ENCODE measurements at places on chromosomes 1 and 21.
A peak's percentile ranks its signal among the peaks of the same experiment; 100 is the strongest.

DNA sequence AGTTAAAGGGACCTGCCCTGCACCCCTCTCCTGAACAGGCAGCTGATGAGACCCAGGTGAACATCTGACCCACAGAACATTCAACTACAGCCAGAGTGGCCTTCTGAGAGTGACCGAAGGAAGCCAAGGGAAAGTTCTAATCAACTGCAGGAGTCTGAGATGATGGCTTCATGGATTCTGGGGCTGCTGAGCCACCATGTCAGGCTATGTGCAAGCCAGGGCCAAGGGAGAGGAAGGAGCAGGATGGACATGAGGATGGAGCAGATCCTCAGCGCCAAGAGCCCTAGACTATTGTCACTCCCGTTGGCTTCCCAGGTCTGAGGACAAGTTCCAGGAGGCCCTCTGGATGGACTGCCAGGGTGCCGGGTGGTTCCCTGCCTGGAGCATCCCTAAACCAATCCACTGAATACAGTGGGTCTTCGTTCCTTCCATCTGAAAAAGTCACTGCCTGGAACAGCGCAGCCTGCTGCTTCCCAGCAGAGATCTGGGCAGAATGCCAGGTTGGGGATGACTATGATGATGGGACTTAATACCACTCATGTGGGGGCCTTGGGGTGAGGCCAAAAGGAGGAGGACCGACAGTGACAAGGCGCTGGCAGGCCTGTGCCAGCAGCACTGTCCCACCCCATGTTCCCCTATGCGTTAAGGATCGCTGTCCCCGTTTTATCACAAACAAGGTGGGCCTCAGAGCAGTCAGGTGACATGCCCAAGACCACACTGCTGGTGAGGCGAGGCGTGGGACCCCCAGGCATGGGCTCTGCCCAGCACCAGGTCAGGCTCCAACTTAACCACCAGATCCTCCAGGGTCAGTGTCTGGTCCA lies 19.8 kb downstream of the SPOCD1 start:
- no peak for DNase-seq

DNA sequence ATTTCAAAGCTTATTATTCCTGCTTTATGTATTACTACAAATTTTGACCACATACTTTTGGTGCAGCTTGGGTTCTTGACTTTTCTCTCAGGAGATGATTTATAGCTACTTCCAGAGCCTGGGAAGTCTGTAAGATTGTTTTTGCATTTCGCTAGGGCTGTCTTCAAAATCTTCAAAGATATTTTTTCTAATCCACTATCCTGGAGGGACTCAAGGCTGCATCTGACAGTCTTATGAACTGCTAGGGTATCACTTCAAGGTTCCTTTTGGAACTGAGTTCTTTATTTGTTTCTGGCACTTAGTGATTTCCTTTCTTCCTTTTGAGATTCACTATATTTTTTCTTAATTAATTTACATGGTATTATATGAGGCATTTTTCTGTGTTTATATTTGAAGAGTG lies 90.0 kb upstream of the LYPLAL1 start:
- no peak for DNase-seq

DNA sequence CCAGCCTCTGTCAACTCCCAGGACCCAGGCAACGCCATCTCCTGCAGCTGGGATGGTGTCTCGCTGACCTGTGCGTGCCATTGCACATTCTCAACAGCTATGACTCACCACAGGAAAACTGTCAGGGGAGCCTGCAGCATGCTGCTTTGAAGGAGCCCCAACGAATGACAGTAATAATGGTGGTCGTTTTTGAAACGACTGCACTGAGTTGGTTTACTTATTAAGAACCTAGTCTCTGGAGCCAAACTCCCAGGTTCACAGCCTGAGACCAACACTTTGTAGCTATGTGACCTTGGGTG lies 21.6 kb downstream of the TCEA3 start:
- no peak for DNase-seq

- no peak for DNase-seq
These were observed 44.7 kb upstream of the PALMD start for GRCh38 chr1:99601208-99601607.

- no peak for DNase-seq
These were observed 575 bp downstream of the TRIM67 start for GRCh38 chr1:231162297-231162969.

DNA sequence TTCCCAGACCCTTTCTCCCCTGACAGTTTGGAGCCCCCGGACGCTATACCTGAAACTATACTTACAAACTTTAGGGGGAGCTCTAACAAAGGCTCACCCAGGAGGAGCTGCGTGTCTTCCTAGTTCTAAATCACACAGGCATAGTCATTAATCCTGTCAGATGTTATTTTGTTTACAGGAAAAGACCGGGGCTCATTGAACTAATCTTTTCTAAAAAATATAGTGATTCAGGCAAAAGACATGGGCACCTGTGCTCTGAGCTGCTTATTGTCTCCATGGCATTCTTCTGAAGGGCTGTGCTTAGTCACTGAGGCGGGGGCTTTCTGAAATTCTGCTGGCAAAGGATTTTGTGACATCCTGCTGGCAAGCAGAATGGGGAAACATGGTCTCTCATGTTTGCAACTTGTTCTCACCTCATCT lies 1577.0 kb downstream of the NCAM2 start:
- no peak for DNase-seq

GRCh38 chr1:12618661-12618964 lies 603 bp upstream of the DHRS3 start:
- no peak for DNase-seq

DNA sequence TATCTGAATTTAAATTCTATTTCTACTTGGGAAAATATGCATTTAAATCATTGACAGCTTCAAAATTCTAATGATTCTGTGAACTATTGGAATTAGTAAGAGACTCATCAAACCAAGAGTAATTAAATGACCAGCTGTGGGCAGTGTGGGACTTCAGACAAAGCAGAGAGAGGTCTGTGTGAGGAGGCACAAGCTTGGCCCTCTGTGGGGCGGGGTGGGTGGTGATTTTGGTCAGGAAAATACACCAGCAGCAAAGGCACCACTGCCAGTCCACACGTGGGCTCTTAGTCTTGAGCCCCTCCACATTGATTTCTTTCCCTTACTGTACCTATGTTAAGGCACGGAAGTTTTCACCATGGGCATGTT lies 39.2 kb upstream of the RAB4A start:
- DNase-seq = no peak

GRCh38 chr1:41673806-41674205 lies 189.3 kb upstream of the EDN2 start:
- no peak for DNase-seq

DNA sequence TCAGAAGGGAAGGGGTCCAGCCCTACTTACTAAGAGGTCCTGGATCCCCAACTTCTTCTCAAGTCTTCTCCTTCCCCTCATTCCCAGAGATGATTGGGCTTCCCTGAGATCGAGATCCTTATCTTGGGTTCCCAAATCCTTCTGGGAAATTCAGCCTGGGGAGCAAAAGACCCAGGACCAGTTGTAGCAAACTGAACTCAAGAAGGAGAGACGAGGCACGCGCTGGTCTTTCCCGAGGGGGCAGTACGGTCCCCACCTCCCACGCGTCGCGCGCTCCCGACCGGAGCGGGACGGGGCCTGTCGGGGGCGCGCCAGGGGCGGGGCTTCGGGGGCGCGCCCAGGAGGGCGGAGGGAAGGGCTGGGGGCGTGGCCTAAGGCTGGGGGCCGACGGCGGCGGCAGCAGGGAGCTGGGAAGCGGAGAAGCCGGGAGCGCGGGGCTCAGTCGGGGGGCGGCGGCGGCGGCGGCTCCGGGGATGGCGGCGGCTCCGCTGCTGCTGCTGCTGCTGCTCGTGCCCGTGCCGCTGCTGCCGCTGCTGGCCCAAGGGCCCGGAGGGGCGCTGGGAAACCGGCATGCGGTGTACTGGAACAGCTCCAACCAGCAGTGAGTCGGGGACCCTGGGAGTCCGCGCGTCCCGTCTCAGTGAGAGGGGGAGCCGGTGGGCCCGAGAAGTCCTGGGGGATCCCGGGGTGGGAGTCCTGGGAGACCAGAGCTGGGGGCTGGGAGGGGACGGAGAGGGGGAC lies at the start of gene EFNA3:
Gene EFNA3 (plus strand): TSS at position 369 of the 741 bp plus-strand sequence. CDS start 105 bp downstream, at position 474.
- peak; percentile 45 for DNase-seq

DNA sequence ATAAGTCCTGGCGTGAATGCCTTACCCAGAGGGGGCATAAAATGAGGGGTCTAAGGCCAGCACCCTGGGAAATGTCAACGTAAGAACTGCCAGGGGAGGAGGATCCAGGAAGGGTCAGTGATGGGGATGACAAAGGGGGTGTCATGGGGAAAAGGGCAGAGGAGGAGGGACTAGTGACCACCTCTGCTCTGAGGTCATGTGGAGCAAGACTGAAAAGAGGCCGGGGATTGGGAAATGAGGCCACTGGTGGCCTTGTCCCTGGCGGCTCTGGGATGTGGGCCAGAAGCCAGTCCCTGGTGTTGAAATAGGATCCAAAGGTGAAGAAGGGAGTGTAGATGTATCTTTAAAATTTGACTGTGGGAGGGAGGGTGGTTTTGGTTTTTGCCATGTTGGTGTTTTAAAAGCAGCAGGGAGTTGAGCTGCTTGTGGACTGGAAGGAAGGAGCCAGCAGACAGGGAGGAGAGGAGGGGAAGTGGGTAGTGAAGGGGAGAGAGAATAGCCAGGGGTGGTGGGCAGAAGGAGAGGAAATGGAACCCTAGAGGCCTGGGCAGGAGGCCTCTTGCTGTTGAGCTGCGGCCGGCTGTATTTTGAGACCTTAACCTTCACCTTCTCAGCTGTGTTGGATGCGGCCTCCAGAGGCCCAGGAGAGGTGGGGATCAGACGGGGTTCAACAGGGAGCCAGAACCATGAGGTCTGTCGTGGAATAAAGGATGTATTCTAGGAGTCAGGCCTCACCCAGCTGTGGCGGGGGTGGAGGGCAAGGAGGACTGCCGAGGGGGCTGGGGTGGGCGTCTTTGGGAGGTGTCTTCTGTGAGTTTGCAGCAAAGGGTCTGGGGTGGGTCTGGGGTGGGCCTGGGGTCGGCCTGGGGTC lies 92.5 kb downstream of the DHRS3 start:
- DNase-seq = no peak

GRCh38 chr1:26864610-26865480 lies 1.9 kb downstream of the SFN start:
- peak; percentile 80 for DNase-seq

DNA sequence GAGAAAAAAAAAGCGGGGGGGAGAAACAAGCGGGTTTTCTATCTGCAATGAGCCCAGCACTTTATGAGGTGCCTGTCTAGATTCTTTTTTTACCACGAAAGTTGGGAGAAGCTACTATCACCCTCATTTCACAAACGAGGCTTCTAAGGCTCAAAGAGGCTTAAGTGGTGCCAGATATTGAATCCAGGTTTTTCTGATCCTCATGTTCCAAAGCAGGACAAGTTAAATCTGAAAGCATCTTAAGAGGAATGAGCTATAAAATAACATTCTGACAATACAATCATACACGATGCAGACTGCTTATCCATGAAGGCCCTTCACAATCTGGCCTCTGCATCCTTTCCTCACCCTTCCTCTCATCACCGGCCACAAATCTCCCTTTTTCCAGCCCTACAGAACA lies 549.1 kb downstream of the SMYD3 start:
- DNase-seq = no peak

- no peak for DNase-seq
These were observed 337.8 kb downstream of the HLX start for GRCh38 chr1:221217029-221217428.

GRCh38 chr1:9537863-9538668 lies 1.2 kb upstream of the SLC25A33 start:
- no peak for DNase-seq

DNA sequence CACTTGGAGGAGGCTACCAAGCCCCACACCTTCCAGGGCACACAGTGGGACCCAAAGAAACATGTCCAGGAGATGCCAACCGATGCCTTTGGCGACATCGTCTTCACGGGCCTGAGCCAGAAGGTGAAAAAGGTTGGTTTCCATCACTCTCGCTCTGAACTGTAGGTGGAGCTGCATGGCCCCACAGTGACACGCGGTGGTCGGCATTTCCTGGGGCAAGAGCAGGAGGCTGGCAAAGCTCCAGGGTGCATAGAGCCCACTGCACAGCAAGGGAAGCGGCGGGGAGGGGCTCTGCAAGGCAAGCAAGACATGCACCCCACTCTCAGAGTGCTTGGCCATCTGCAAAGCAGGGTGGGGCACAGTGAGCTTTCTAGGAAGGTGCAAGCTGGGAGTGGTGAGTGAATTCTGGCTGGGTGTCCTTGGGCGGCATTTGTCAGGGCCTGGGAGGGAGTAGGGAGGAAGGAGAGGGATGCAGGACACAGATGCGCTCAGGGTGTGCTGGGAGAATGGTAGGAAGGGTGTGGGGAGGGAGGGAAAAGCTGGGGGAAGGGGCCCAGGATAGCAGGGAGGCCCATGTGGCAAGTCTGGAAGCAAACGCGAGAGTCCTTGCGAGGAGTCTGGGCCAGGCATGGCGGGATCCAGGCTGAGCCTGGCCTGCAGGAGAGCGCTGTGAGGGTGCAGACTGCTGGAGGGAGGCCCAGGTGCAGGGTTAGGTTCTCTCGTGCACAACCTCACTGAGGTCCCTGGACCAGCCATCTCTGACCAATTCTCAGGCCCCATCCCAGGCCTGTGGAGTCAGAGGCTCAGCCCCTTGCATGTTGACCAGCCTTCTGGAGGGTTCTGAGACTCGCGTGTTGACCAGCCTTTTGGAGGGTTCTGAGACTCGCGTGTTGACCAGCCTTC lies 11.0 kb downstream of the TRPM2 start:
- no peak for DNase-seq

- DNase-seq = no peak
These were observed 218.3 kb downstream of the S1PR1 start for GRCh38 chr1:101455166-101455565.

DNA sequence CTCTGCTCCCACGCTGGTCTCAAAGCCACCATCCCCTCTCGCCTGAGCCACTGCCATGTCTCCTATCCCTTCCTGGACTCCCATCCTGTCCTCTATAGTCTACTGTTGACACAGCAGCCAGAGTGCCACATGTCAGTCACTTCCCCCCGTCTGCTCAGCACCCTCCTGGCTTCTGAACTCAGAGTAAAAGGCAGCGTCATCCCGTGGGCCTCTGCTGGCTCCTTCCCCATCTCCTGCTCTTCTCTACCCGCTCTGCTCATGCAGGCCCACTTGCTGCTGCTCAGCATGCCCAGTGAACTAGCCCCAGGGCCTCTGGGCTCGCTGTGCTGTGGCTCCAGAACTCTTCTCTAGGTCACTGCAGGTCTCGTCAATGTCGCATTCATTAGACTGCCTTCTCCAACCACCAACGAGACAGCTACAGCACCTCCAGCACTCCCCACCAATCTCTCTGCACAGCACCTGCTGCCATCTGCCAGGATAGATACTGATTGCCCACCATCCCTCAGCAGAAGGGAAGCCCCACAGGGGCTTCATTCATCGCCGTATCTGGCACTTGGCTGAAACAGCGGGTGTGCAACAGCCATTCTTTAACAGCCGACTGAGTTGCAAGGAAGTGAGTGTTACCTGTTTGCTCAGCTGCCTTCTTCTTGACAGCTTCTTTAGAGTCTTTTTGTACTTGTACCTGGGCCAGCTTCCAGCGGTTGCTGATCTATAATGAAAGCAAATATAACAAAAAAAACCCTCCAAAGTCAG lies 11.8 kb upstream of the SRM start:
- DNase-seq = no peak

DNA sequence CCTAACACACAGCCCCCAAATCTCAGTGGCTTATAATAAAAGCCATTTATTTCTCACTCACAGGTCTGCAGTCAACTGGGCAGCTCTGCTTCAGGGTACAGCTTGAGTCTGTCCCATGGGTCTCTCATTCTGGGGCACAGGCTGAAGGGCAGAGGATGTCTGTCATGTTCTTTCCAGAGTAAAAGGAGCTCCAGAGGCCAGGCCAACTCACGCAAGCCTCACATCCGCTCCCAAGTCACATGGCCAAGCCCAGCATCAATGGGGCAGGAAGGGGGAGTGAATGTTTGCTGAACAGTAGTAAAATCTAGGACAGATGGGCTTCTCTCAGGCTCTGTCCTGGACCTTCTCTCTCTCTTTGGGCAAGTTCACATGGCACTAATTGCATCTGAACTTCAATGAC lies 7.1 kb upstream of the SSBP3 start:
- DNase-seq = no peak
